ENCODE measurements at places on chromosomes 16 and 17.
A peak's percentile ranks its signal among the peaks of the same experiment; 100 is the strongest.

DNA sequence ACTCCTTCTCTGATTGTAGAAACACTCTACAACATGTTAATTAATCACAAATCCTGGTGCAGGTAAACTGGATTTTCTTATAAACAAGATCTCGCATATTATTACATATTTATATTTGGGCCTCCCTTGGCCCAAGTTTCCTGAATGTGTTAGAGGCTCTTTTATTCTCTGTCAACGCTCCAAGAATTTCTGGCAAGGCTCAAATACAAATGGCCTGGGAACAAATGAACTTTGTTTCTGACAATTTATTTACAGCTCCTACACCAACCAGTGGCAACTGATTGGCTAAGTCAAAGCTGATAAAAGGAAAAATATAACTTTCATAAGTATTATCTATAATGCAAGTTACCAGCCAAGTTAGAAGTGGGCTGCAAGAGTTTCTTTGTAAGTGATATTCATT is 64.9 kb upstream of the CORO6 start:
- no peak for DNase-seq

DNA sequence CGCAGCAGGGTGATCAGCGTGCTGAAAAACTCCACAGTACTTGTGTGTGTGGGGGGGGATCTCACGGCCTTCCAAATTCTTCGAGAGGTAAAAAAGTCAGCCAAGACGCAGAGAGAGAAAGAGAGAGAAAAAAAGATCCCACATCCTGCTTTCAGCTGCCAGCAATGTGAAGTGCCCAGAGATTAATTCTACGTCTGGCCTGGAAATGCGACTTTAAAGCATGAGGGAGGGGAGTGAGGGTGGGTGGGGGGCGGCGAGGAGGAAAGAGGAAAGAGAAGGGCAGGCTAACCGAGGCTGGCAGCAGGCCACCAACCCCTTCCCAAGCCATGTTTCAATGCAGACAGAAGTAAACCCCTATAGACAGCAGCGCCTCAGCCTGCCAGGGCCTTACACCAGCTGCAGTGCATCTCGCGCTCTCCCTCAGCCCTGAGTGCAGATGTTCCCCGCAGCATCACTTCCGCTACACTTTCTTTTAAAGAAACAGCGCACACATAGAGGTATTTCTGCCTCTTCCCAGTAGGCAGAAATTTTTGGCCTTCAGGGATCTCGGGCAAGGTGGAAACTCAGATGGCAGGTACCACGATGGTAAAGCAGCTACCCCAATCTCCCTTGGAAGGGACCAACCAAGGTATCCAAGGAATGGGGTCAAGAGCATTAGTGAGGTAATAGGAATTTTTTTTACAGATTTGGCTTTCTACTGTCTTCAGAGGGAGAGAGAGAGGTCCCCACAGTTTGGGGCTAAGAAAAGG is 87.8 kb downstream of the SMG6 start:
- peak; percentile 44 for DNase-seq

DNA sequence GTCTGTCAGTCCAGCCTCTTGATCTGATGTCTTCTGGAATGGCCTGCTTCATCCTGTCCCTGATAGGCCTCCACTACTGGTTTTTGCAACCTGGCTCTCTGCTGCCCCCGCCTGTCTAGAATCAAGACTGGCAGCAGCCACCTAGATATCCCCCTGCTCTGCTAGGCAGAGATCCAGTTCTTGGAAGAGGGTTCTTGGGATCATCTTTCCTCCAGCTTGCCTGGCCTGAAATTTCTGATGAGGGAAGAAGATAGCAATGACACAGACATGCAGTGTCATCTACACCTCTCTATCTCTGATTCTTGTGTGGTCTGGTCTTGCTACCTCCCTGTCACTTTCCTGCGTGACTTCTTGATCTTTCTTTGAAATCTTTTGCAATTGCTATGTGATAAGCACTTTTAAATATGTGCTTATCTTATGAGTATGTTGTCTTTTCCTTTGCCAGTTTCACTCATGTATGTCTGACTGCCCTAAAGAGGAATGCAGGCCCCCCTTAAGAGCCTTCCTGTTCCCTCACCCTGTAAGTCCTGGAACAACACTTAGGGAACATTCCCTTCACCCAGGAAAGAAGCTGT is 20.3 kb upstream of the NFATC3 start:
- peak; percentile 54 for DNase-seq

- no peak for DNase-seq
These were observed 477 bp upstream of the ARHGAP27 start for GRCh38 chr17:45433159-45433535.

DNA sequence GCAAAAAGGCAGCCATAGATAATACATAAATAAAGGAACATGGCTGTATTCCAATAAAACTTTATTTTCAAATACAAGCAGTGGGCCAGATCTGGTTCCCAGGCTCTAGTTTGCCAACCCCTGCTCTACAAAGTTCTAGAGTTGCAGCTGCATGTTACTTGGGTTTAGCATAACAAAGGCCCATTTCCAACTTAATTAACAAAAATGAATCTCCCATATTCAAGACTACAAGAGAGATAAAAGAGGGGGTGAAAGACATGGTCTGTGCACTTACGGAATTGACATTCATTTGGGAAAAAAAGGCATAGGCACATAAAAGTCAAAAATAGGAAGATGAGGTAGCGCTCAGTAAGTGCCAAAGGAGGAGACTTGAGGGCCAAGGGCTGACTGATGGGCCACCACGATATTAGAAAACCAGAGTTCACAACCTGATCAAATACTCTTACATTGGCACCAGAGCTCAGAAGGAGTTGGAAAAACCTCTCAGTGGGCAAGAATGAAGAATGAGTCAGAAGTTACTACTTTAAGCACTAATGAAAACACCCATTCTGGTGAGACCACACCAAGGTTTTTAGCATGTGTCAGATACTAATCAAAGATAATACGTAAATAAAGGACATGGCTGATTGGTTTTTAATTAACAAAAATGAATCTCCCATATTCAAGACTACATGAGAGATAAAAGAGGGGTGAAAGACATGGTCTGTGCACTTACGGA is 164.0 kb downstream of the VPS53 start:
- DNase-seq = no peak

GRCh38 chr16:74633686-74634085 is 26.8 kb upstream of the GLG1 start:
- no peak for DNase-seq

DNA sequence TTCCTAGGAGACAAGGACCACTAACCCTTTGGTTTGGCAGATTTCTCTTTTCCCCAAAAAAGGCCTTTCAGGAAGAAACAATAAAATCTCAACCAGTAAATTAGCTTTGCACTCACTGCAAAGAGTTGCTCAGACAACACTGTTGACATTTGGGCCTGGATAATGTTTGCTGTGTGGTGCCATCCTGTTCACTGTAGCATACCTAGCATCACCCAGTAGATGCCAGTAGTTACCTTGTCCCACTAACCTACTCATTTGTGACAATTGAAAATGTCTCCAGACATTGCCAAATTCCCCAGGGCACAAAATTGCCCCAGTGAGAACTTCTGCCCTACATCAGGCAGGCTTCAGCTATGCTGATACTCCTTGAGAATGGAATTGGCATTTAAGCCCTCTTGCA is 177.0 kb upstream of the ERCC4 start:
- DNase-seq = no peak

DNA sequence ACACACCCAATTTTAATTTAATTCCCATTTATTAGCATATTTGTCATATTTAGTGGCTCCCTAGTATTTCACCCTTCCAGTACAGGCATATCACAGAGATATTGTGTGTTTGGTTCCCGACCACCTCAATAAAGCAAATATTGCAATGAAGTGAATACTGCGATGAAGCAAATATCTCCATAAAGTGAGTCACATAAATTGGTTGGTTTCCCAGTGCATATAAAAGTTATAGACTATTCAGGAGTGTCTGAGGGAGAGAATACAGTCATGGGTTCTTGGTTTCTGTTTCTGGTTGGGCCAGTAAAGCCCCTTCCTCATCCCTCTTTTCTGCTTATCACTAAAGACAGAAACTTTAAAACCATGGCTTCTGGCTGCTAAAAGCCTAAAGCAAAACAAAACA is 295.4 kb upstream of the AXIN2 start:
- DNase-seq = no peak

- DNase-seq = no peak
These were observed 27.7 kb upstream of the GFOD2 start for GRCh38 chr16:67746846-67747245.

DNA sequence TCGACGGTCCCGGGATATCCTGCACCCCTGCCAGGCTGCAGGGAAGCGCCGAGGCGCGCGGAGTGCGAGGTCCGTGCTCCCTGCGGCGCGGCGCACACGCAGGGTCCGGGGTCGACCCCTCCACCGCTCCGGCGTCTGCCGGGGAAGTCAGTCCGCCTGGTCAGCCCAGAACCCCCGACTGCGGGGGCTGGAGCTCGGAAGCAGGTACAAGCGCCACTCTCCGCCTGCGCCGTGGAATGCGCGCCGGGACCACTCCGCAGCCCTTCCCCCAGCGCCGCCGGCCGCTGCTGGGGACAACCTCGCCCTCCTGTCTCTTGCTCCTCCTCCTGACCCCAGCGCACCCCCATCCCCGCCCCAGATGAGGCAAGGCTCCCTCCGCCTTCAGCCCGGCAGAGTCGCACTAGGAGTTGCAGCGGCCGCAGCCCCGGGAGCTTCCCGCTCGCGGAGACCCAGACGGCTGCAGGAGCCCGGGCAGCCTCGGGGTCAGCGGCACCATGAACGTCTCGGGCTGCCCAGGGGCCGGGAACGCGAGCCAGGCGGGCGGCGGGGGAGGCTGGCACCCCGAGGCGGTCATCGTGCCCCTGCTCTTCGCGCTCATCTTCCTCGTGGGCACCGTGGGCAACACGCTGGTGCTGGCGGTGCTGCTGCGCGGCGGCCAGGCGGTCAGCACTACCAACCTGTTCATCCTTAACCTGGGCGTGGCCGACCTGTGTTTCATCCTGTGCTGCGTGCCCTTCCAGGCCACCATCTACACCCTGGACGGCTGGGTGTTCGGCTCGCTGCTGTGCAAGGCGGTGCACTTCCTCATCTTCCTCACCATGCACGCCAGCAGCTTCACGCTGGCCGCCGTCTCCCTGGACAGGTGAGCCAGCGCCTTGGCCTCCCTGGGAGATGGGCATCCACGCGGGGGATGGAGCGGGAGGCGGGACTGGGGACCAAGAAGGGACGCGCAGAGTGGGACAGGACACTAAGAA is at the start of gene GALR2:
Gene GALR2 (plus strand): TSS at position 392 of the 974 bp plus-strand sequence. CDS start 103 bp downstream, at position 495.
- no peak for DNase-seq

DNA sequence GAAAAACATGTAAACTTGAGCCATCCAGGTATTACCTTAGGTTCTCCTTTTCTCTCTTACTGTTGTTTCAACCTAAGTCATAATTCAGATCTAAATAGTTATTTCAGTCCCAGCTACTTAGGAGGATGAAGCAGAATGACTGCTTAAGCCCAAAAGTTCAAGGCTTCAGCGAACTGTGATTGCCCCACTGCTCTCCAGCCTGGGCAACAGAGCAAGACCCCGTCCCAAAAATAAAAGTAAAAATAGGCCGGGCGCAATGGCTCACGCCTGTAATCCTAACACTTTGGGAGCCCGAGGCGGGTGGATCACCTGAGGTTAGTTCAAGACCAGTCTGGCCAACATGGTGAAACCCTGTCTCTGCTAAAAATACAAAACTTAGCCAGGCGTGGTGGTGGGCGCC is 9.6 kb downstream of the MEIOB start:
- no peak for DNase-seq

DNA sequence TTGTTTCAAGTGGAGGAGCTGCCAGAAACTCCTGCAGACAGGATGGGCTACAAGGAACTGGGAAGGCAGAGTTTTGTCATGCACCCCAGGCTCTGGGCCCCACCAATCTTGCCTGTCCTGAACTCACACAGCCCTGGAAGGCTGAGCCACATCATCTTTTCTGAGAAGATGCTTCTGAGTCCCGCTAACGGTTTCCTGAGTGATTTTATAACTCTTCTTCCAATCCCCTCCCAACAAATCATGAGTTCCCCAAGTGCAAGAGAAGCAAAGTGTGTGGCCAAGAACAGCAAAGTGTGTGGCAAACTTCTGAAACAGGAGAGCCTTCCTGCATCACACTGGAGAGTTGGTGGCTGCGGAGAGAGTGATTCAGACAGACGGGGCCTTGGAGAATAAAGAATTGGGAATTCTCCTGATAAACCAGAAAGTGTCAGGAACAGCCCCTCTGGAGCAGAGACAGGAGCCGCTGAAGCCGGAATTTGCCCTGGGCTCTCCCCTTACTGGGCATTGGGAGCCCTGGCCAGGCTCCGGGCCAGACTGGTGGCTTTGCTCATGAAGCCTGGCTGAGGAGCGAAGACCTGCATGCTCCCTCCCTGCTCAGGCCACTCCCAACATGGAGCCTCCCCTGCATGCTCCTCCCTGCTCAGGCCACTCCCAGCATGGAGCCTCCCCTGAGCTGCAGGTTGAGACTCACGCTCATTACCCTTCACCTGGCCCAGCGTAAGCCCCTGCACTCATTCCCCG is 47.2 kb downstream of the PITPNM3 start:
- DNase-seq = no peak

GRCh38 chr17:83185023-83186002 is 105.9 kb downstream of the METRNL start:
- DNase-seq = no peak

- DNase-seq = no peak
These were observed 36.1 kb downstream of the GINS2 start for GRCh38 chr16:85652431-85653221.

DNA sequence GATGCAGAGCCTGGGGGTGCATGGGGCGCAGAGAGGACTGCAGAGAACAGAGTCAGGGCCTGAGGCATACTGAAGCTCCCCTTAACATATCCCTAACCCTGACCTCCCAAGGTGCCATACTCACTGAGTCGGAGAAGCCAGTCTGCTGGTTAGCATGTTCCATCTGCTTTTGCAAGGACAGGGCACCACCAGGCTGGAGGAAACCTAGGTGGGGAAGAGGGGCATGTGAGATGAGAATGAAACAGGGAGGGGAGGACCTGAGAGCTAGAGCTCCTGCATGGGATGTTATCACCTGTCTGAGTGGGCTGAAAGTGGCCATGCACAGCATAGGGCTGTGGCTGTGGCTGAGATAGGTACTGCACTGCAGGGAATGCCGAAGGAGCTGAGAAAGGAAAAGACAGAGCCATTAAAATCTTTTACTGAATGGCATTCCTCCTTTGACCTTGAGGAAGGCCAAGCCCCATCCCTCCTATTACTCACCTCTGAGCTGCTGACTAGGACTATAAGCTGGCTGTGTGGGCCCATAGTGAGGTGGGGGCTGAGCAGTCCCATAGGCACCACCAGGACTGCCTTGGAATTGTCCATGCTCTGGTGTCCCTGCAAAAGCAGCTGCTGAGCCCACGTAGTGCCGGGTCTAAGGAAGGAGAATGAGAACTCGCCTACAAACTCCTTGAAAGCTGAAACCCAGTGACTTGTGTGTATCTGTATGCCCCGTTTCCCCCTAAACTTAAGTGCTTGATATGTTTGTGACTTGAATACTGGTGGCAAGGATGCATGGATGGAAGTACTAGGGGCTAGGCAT is 1.9 kb downstream of the GPS2 start:
- no peak for DNase-seq

GRCh38 chr16:67773099-67773498 is 33.3 kb downstream of the RANBP10 start:
- DNase-seq = no peak

- peak; percentile 25 for DNase-seq
These were observed 414 bp downstream of the DUSP14 start for GRCh38 chr17:37490022-37490587.

- DNase-seq = no peak
These were observed 8.2 kb downstream of the PGAP3 start for GRCh38 chr17:39679521-39680192.

Data from stimulated activated CD8-positive, alpha-beta memory T cell treated with anti-CD3 and anti-CD28 coated beads, Interleukin-7, amount 100 ng/mL, for 1 hour (primary cell).